ENCODE measurements at places on chromosomes 11 and 22. TPM values are rescaled to one million over a fixed set of nuclear protein-coding genes. Genes with fewer than 3 reads are reported as not detected.

The CCDC88B gene
- total RNA-seq = 1.2 TPM

The OR2AT4 gene
- not detected for total RNA-seq

The OR52I1 gene
- total RNA-seq = not detected

The FOLR2 gene
- not detected for total RNA-seq

The DLG2 gene
- total RNA-seq = 1.6 TPM

The TUT1 gene
- total RNA-seq = 8.7 TPM

The OR51E2 gene
- total RNA-seq = not detected

The PIWIL4 gene
- 4.6 TPM for total RNA-seq

The MYO7A gene
- total RNA-seq = 0.13 TPM

The TECTA gene
- 0.43 TPM for total RNA-seq

The PHLDB1 gene
- 157 TPM for total RNA-seq

The PATE2 gene
- total RNA-seq = 0.20 TPM

The OR51I1 gene
- not detected for total RNA-seq

The PTGDR2 gene
- 0.07 TPM for total RNA-seq

The CARS1 gene
- 85.3 TPM for total RNA-seq

The KCNQ1OT1 gene
- 3.9 TPM for total RNA-seq

The LUZP2 gene
- 0.07 TPM for total RNA-seq

The SAA4 gene
- total RNA-seq = not detected

The MAP6 gene
- total RNA-seq = 2.4 TPM

Measured in smooth muscle cell of the pulmonary artery (primary cell).